Astrocyte of the cerebellum (primary cell): ENCODE measurements at places on chromosomes 13 and 19.

GRCh38 chr13:44694842-44695241, 118.7 kb upstream of the TSC22D1 start:
- DNase-seq = no peak

DNA sequence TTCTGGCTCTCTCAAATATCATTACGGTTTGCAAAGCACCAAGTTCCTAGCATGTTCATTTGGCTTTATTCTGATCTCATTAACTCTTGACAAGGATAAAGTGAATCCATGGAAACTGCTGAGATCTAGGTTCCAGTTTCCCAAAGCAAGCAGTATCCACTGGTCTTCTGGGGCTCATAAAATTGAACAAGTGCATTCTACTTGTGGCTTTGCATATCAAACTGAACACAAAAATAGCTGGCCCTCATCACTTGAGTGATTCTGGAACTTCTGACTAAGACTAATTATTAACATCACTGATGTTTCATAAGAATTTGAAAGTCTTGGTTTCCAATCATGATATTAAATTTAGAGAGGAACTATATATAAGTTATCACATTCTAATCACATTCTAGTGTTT, 6.3 kb upstream of the KCTD12 start:
- no peak for DNase-seq

DNA sequence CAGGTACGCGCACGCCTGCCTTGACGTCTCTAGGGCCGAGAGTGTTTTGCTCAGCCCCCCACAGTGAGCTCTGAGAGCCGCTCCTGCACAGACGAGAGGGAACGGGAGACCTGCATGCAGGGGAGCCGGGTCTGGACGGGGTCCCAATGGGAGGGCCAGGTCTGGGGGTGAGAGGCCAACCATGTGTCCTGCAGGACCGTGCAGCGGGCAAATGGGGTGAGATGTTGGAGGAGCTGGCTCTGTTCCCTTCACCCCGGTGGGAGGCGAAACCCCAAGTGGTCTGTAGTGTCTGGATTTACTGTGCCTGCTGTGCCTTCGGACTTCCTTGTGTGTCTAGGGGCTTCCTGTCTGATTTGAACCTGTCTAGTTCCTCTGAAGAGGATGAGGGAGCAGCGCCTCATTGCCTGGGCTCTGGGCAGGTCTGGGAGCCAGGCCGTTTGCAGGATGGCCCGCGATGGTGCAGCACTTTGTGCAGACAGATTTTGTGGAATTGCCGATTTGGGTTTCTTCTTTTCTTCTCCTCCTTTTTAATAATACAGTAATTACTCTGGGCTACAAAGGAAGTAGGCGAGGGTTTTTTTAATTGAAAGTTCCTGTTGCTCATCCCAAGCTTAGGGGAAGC, 2.1 kb downstream of the CSNK1G2 start:
- no peak for DNase-seq

DNA sequence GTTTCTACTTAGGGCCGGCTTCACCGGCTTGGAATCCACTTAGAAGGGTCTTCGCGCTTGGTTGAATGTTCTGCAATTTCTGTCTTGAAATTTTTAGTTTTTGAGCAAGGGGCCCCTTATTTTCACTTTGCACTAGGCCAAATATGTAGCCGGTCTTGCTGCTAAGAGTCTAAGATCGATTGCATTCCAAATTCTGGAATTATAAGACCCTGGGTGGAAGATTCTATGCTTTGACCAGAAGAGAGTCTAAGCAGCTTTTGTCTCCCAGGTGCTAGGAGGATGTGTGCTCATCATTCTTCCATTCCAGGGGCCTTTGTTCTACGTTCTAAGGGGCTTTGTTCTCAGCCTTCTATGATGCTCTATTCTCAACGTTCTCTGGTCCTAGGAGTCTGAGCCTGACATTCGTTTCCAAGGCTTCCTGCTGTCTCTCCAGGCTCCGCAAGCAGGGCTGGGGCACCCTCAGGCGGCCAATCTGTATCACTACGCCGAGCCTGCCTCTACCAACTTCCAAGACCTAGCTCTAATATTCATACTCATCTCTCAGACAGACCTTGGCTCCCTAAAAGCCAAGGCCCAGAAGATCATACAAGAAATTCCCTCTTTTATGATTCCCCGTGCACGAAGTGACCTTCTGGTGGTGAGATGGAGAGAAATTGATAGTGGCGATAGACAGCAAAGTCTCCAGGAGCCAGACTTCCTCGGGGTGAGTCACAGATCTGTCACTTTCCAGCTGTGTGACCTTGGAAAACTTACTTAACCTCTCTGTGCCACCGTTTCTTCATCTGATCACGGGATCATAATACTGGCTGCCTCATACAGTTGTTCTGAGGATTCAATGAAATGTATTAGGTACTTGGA, 982 bp upstream of the DACT3 start:
- DNase-seq = peak; percentile 81

GRCh38 chr13:65929436-65929835, 1300.7 kb downstream of the PCDH9 start:
- DNase-seq = no peak

- peak; percentile 80 for DNase-seq
Observed at GRCh38 chr13:94656766-94657165, 55.1 kb downstream of the GPR180 start.

DNA sequence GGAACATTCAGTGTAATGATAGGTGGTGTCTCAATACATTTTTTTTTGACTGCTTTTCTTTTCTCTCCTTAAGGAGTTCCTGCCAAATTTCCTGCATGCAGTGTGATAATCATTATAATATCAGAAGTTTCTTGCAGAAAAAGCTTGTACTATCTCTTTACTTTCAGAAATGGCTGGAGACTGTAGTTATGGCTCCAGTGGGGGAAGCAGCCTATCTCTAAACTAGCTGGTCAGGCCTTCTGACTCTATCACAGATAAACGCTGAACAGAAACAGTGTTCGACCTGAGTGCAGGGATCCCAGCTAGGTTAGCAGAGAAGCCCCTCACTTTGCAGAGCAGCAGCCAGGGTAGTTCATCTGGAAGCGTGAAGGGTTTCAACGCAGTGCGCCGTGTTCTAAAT, 1.9 kb downstream of the CCNE1 start:
- no peak for DNase-seq

- no peak for DNase-seq
Observed at GRCh38 chr13:65416784-65417183, 1813.4 kb downstream of the PCDH9 start.

DNA sequence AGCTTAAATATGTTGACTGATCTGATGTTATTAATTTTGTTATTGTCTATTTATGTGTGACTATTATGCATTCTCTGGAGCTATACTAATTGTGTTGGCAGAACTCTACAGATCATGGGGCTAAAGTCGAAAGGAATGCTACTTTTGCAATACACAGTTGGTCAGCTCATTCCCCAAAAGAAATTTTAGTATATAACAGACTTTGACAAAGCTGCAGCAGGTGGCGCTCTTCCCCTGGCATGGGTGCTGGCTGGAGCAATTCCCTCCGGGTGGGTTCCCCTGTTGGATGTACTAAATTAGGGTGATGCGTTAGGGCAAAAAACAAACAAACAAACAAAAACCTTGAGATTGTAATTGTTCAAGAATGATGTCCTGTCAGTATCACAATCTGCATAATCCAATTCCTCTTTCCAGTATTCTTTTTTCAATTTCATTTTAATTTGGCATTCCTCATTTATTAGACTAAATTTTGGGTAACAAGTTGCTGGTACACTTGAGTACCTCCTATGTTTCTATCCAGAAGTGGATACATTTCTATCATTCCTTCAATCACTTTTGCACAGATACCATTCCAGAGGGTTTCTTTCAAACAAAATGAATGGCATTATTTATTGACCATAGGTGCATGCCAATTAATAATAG, 322.8 kb upstream of the EDNRB start:
- no peak for DNase-seq

GRCh38 chr13:113224486-113224885, 15.1 kb downstream of the CUL4A start:
- no peak for DNase-seq

DNA sequence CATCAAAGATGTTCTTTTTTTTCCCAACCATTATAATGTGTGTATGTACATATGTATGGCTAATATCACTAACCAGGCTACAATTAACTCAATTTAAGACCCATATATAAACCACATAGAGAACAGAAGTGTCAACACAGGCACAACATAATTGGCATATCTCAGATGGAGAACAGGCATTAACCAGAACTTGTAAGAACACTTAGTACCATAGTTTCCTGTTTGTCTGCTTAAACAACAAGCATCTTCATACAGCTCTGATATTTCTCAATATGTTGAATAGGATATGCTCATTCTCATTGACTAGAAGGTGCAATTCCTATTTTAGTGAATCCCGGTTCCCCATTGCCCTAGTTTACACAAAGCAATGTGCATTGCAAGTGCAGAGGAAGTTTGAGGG, 116.9 kb upstream of the EDNRB start:
- no peak for DNase-seq

GRCh38 chr13:30570691-30571090, 47.0 kb upstream of the USPL1 start:
- no peak for DNase-seq

- DNase-seq = no peak
Observed at GRCh38 chr19:37329686-37330085, 41.2 kb upstream of the ZNF527 start.
